ENCODE measurements at places on chromosomes 1 and 21.

DNA sequence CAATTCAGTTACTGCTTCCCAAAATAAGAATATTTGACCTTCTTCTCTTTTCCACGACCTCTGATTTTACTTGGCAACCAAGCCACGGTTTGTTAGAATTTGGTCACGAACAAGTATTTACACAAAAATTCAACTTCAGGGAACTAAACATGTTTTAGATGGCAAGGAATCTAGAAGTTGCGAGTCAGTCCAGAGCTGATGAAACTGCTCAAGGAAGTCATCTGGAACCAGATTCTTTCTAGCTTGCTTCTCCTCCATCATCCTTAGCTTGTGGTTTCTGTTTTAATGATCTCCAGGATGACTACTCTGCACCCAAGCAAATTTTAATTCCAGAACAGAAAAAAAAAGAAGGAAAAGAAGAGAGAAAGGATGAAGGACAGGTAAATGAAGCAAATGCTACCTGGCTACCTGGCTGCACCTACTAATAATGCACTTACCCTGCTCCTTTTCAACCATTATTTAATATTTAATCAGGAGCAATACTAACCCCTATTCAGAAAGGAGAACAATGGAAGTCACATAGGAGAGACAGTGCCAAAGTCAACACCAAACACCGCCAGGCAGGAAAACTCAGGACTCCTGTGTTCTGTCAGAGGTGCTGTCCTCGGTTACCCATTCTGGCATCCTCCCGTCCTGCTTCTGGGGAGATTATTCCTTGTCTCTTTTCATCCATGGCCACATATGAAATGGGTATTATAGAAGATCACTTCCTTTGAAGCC is 54.2 kb upstream of the RGS7 start:
- no peak for DNase-seq

- DNase-seq = no peak
Measured at GRCh38 chr1:50488356-50488755, 65.1 kb upstream of the DMRTA2 start.

DNA sequence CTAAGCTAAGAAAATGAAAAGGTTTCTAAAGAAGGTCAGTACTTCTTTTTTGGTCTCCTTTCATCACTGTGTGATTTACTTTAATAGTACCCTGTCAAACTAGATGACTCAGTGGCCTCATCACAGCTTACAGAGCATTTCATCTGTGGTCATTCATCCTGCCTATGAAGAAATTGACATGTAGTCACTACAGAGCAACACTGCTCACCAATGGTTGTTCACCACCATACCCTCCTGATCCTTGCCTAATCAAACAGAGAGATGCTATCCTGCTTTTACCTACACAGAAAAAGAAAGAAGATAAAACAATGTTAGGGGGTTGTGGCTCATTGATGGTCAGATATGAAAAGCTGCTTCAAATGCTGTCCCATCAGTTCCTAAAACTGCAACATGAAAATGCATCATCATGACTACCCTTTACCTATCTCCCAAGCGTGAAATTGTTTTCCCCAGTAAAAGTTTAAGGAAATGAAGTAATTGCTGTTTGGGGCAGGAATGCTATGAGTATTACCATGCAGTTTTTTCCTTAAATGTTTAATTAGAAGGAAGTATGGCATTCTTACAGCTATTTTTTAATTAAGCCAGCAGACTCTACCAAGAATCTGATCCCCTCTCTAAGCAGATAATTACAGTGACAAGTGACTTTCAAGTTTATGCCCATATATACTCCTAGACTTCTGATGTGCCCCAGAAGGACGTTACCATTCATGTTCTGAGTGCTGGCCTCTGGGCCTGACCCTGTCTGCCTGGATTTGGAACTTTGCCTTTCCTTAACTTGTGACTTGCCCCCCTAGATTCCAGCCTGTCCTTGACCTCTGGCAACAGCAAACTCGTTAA is 46.1 kb upstream of the FBXO28 start:
- DNase-seq = no peak

- no peak for DNase-seq
Measured at GRCh38 chr1:89989799-89990198, 5.1 kb upstream of the ZNF326 start.

GRCh38 chr1:47196622-47197021 is 6.8 kb upstream of the PDZK1IP1 start:
- no peak for DNase-seq

DNA sequence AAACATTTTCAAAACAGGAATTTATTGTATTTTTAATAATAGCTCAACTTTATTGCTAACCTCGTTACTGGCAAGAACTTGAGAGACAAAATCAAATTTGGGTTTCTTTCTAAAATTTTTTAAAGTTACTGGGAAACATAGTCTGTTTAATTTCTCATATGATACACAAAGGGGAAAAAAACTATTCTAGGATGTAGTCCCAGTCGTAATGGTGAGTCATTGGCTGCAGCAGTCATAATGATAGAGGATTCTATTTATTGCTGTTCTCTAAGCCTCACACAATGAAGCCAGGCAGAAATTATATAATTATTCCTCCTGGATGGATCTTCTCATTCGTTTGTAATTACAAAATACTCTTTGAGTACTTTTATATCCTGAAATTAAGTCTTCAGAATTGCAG is 326.5 kb upstream of the SGIP1 start:
- DNase-seq = no peak
